ENCODE measurements at places on chromosomes 16 and 17.
A peak's percentile ranks its signal among the peaks of the same experiment; 100 is the strongest.

DNA sequence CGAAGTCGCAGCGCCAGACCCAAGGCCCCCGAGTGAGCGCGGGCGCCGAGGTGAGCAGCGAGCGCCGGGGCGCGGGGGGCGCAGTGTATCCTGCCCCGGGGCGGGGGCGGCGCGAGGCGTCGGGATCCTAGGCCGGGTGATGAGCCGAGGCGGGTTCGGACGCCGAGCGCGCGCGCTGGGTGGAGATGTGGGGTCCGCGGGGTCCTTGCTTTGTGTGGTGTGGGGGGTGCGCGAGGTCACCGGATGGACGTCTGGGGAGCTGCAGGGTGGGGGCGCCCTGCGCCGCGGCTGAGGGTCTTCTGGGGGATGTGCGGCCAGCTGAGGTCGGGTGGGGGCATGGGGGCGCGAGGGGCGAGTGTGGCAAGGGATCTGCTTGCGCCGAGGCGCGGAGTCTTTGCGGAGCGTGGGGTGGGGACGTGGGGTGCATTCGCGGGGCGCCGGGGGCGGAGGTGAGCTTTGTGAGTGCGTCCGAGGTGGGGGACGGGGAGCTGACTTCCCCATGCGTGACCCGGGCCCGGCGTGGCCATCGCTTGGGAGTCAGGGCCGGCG is 560 bp downstream of the RAI1 start:
- no peak for DNase-seq

DNA sequence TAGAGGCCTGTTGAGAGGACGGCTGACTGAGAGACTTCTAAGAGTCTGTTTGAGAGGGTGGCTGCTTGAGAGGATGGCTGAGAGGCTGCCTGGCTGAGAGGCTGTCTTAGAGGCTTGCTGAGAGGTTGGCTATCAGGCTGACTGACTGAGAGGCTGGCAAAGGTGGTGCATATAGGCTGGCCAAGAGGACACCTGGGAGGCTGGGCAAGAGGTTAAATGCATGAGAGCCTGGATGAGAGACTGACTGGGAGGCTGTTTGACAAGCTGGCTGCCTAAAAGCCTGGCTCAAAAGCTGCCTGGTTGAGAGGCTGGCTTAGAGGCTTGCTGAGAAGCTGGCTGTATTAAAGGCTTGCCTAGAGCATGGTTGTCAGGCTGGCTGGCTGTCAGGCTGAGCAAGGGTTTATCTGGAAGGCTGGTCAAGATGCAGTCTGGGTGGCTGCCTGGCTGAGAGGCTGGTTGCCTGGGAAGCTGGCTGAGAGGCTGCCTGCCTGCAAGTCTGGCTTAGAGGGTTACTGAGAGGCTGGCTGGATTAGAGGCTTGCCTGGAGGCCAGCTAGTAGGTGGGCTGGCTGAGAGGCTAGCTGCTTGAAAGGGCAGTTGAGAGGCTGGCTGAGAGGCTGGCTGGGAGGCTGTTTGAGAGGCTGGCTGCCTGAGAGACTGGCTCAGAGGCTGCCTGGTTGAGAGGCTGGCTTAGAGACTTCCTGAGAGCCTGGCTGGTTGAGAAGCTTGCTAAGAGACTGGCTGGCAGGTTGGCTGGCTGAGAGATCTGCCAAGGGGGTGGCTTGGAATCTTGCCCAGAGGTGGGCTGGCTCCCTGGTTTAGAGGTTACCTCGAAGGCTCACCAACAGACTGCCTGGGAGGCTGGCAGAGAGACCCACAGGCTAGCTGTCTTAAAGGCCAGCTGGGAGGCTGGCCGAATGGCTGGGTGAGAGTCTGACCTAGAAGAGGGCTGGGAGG is 38.3 kb upstream of the ACSM2B start:
- no peak for DNase-seq

GRCh38 chr17:65436871-65437270 is 124.6 kb downstream of the AXIN2 start:
- no peak for DNase-seq

GRCh38 chr16:87174061-87174460 is 143.1 kb downstream of the C16orf95 start:
- DNase-seq: no peak

DNA sequence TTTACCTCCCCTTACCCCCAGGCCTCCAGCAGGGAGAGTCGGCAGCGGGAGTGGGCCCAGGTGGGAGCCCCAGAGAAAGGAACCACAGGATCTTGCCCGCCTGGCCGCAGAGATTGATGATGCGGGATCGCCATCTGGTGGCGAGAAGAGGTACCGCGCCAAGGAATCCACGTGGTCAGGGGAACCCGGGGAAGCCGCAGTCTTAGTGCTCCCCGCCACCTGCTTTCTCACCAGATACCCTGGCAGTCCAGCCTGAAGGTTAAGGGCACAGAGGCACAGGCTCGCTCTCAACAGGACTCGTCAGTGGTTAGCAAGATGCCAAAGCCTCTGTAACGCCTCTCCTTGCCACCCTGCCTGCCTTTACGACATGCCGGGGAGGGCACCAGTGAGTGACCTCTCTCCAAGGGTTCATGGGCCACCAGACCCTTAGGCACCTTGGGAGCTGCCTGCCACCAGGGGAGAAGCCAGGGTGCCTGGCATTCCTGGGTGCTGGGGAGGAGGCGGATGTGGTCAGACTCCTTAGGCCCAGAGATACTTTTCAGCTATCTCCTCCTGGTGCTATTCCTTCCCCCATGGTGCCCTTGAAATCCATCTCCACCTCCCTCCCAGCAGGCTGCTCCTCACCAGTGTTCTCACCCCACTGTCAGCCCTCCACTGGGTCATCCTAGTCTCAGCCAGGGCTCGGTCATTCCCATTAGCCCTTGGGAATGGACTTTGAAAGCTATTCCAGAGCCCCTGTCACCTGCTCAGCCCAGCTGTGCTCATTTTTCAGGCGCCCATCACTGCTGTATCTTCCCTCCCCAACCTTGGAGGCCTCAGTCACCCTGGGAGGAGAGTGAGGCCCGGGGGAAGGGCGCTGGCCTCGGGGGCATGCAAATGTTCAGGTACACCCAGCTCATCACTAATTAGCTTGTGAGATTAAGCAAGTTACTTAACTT is 5.5 kb upstream of the RHBDF2 start:
- no peak for DNase-seq

GRCh38 chr17:41925991-41926590 is 4.3 kb upstream of the ODAD4 start:
- no peak for DNase-seq

GRCh38 chr17:46274238-46274637 is 20.7 kb upstream of the LRRC37A start:
- DNase-seq: no peak

- no peak for DNase-seq
These were observed 252.5 kb downstream of the SLC39A11 start for GRCh38 chr17:72840019-72840418.

- DNase-seq: no peak
These were observed 5.7 kb downstream of the SNX11 start for GRCh38 chr17:48113201-48113676.

GRCh38 chr16:86925067-86925791 is 346.9 kb downstream of the FOXL1 start:
- DNase-seq: no peak

- DNase-seq: no peak
These were observed 89.6 kb upstream of the MAF start for GRCh38 chr16:79690159-79690558.

DNA sequence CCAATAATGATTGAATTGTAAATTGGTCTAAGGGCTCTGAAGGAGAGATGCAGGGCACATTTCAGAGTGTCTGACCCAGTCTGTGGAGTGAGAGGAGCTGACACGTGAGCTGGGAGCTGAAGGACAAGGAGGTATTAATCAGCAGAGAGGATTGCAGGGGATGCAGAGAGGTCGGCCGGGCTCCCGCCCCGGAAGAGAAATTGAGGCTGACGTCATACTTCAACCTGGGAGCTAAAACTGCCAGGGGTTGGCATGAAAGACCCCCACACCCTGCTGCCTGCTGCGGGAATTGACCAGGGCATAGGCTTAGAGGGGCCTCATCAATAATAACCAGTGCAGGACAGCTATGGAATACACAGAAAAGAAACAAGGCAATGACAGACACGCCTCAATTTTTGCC is 53.6 kb upstream of the CLEC19A start:
- DNase-seq: no peak

DNA sequence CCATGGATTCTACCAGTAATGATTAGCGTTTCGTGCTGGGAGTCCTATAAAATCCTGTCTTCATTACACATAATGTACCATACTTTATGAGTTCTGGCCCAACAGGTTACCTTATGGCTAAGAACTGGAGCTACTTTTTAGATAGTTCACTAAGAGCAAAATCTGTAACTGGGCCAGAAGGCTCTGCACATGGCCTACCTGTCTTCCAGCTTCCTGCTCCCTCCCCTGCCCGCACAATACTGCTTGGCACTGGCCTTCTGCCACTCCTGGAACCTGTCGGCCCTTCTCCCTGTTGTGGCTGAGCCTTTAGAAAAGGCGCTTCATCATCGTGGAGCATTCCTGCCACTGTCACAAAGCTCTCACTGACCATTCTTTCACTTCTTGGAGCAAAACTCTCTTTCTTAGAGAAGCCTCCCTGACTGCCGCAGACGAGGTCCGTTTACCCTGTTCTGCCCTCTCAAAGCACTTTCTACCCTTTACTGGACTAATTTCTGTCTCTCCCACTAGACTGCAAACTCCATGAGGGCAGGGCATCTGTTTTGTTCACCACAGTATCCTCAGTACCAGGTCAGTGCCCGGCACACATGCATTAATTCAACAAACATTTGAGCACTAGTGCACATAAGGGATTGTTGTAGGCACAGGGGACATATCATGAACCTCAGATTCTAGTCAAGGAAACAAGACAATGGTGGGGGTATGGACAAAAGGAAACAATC is 116.5 kb downstream of the PARN start:
- no peak for DNase-seq

- no peak for DNase-seq
These were observed 2.0 kb upstream of the TMEM11 start for GRCh38 chr17:21215935-21216334.

DNA sequence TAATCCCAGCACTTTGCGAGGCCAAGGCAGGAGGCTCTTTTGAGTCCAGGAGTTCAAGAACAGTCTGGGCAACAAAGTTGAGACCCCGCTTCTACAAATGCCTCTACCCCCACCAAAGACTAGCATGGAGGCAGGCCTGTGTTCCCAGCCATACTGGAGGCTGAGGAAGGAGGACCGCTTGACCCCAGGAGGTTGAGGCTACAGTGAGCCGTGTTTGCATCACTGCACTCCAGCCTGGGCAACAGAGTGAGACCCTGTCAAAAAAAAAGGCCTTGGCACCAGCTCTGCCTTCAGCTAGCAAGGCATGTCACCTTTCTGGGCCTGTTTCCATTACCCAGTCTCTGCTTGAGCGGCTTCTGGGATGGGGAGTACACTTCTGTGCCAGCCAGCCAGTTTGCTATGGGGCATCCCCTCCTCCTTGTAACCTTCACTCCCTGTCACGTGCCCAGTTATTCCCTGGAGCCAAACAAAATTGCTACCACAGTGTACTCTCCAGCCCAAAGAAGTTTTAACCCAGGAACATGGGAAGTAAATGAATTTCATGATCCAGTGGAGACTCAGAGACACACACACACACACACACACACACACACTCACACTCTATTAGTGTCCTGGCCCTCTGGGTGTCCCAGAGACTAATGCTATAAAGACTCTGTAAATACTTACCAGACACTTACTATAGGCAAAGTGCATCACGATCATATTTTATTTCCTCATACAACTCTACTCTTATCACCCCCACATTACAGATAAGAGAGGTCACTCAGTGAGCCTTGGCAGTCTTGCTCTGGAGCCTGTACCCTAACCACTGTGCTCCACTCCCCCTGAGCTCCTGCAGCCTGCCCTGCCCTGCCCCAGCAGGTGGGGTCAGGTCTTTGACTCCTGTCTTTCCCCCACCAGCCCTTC is 2.5 kb downstream of the CISD3 start:
- no peak for DNase-seq

GRCh38 chr17:63598281-63598680 is 2.4 kb upstream of the TACO1 start:
- no peak for DNase-seq

GRCh38 chr17:59001158-59001814 is 105.4 kb downstream of the TRIM37 start:
- peak; percentile 36 for DNase-seq
